ENCODE measurements at places on chromosomes 13 and 19. TPM values are rescaled to one million over a fixed set of nuclear protein-coding genes. Genes with fewer than 3 reads are reported as not detected.
A peak's percentile ranks its signal among the peaks of the same experiment; 100 is the strongest.

- peaks cover 26% of the 10 kb centered on the region for H3K4me1 ChIP-seq
- H3K27me3 ChIP-seq = no peaks in the 10 kb centered on the region
- no peak overlapping the region for H3K4me3 ChIP-seq
- no peak overlapping the region for H3K27ac ChIP-seq
- DNase-seq = no peak
These were observed 131.5 kb upstream of the GJB6 start for GRCh38 chr13:20363603-20364002.

DNA sequence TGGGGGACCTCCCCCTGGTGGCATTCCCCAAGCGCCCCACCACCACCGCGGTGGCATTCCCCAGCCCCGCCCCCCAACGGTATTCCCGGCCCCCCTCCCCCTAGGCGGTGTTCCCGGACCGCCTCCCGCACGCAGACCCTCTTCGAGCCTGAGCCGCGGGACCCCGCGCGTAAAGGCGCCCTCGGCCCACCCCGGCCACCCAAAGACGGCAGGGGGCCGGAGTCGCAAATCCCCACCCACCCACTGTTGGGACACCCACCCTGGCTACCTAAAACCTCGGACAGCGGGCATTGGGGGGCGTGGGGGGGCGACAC lies 22.4 kb downstream of the OLFM2 start:
- no peaks in the 10 kb centered on the region for H3K36me3 ChIP-seq
- peaks cover 9% of the 10 kb centered on the region for H3K4me1 ChIP-seq
- no peak overlapping the region for H3K27ac ChIP-seq

GRCh38 chr19:33562636-33563035 lies 41.0 kb upstream of the PEPD start:
- DNase-seq = no peak
- no peaks in the 10 kb centered on the region for H3K4me1 ChIP-seq
- H3K36me3 ChIP-seq = no peaks in the 10 kb centered on the region
- no peak overlapping the region for H3K27ac ChIP-seq

DNA sequence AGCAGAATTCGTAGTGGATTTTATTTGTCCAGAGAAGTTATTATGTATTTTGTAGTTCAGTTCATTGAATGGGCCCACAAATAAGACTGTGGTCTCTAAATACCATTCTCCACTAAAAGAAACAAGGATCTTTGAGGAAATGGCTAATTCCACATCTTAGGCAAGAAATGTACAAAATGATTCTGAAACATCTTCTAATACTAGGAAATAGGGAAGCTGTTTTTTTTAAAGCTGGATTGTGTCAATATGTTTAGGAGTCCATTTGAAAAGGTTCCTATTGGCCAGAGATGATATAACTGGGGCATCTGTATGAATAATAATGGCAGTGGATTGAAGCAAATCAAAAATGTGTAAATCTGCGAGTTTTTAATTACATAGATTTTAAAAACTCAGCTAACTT lies 88.5 kb upstream of the SIAH3 start:
- no peak overlapping the region for H3K27ac ChIP-seq
- no peaks in the 10 kb centered on the region for H3K36me3 ChIP-seq
- DNase-seq = no peak
- no peak overlapping the region for H3K4me3 ChIP-seq
- no peaks in the 10 kb centered on the region for H3K4me1 ChIP-seq

DNA sequence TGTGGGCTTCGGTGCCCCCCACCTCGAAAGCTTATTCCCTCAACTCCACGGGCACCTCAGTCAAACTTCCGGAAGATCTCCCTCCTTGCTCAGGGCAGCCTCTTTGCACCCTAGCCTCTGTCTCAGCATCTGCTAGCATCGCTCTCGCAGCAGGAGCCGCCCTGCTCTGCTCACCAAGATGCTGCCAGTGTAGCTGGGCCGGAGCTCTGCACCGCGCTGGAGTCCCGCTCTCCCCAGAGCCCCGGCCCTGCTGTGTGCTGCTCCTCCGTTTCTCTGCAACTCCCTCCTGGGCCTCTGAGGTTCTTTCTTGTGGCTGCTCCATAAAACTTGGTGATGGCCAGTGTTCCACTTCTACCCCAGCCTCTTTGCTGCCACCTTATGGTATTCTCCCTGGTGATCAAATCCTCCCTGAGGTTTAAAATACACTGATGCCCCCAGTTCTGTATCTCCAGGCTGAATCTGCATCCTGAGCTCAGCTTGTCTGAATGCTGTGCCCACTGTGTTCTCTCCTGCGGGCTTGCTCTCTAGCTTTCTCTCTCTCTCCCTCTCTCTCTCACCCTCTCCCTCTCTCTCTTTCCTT lies 198.0 kb downstream of the UQCRFS1 start:
- DNase-seq = no peak
- no peaks in the 10 kb centered on the region for H3K36me3 ChIP-seq

GRCh38 chr13:108827646-108828045 lies 198.2 kb downstream of the MYO16 start:
- no peak for DNase-seq
- no peaks in the 10 kb centered on the region for H3K4me1 ChIP-seq
- H3K36me3 ChIP-seq = no peaks in the 10 kb centered on the region
- H3K4me3 ChIP-seq = no peak overlapping the region
- no peaks in the 10 kb centered on the region for H3K27me3 ChIP-seq
- no peak overlapping the region for H3K27ac ChIP-seq

- H3K27me3 ChIP-seq = no peaks in the 10 kb centered on the region
- DNase-seq = peak; percentile 46
- H3K4me1 ChIP-seq = peaks cover 8% of the 10 kb centered on the region
- no peaks in the 10 kb centered on the region for H3K36me3 ChIP-seq
These were observed 47.1 kb downstream of the TGDS start for GRCh38 chr13:94548821-94549231.

GRCh38 chr13:63460462-63461090 lies 2044.9 kb upstream of the PCDH20 start:
- no peaks in the 10 kb centered on the region for H3K27me3 ChIP-seq
- H3K36me3 ChIP-seq = no peaks in the 10 kb centered on the region
- no peak overlapping the region for H3K4me3 ChIP-seq
- H3K27ac ChIP-seq = no peak overlapping the region
- H3K4me1 ChIP-seq = no peaks in the 10 kb centered on the region

DNA sequence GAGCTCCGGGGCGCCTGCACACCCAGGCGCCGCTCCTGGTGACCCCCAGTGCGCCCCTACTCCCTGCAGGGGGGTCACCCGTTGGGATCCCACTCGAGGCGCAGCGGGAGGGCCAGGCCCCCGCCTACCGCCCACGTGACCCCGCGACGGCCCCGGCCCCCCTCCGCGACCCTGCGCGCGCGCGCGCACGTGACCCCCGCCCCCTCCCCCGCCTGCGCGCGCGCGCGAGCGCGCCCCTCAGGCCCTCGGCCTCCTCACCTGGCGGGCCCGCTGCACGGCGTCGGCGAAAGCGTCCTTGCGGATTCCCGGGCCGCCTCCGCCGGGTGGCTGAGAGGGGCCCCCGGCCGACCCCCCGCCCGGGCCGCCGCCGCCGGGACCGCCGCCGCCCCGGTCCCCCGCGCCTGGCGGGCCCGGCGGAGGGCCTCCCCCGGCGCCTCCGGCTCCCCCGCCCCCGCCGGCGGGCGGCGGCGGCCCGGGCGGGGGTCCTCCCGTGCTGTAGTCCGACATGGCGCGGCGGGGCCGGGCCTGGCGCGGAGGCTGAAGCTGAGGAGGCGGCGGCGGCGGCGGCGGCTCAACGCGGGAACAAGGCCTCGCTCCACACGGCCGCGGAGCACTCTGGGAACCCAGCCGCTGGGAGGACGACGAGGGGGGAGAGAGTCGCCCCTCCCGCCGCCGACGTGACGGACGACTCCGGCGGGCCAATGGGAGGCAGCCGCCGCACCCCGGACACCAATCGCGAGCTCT lies at the start of gene KHSRP:
Gene KHSRP, minus strand, starts transcription at position 617 of the 744 bp plus-strand sequence. Its CDS starts 110 bp downstream, at position 507.
- H3K4me3 ChIP-seq = peak within 1 kb of the TSS; percentile 82
- no peaks in the 10 kb centered on the region for H3K27me3 ChIP-seq
- H3K36me3 ChIP-seq = peaks cover 32% of the 10 kb centered on the region
- peaks cover 17% of the 10 kb centered on the region for H3K4me1 ChIP-seq

The SH2D3A gene
- 162 TPM for total RNA-seq

The KIR3DL1 gene
- total RNA-seq = not detected

The CRX gene
- total RNA-seq = not detected

The ACTN4 gene
- total RNA-seq = 397 TPM

The CPB2 gene
- total RNA-seq = not detected

The ZNF560 gene
- total RNA-seq = not detected

The PRODH2 gene
- total RNA-seq = not detected

The KLK15 gene
- total RNA-seq = 1.3 TPM
